AG20443 (cell line): ENCODE measurements at places on chromosomes 3 and 15.
A peak's percentile ranks its signal among the peaks of the same experiment; 100 is the strongest.

DNA sequence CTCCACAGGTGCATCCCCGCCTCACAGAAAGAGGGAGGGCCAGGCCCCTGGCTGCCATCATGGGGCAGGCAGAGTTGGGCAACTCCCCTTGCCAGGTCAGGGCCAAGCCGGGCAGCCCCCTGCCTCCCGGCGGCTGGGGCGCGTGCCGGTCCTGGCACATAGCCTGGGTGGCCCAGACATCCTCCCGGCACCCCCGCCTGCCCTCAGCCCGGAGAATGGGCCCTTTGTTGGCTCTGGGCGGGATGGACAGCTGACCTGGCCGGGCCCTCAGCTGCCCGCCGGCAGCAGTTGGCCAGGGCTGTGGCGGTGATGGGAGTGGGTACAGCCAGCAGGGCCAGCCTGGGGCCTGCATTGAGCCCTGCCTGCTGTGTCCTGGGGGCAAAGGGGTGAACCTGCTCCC is 16.5 kb downstream of the PLXNA1 start:
- no peak for DNase-seq

- DNase-seq, result no peak
These were observed 22.4 kb downstream of the ARL8B start for GRCh38 chr3:5144316-5144994.

DNA sequence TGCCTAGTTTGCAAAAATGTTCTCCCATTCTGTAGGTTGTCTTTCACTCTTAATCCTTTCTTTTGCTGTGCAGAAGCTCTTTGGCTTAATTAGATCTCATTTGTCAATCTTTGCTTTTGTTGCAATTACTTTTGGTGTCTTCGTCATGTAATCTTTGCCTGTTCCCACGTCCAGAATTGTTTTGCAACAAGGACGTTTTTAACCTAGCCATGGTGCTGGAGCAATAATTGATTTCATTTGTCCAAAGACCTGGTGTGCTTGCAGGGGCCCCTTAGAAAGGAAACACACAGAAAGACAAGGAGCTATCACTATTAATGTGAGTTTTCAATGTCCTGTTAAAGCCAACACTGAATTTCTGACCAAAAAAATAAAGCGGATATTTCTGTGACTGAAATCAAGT is 89.1 kb upstream of the GALNT15 start:
- no peak for DNase-seq

DNA sequence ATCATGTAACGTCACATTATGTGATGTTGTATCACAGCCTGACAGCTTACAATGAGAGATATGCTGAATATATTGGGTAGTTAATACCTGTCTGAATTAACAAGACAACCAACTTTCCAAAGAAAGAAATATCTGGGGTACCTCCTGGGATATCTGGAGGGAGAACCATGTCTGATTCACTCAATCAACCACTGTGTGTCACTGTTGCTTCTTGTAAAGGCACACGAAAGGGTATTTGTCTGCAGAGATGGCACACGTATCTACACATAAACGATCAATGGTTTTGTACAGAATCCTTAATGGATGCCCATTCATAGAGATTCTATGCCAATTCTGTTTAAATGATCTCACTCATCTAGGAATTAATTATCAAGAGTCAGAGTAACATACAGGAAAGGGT is 252.1 kb upstream of the TMCO5A start:
- no peak for DNase-seq

GRCh38 chr15:77853910-77854309 is 221.2 kb upstream of the LINGO1 start:
- DNase-seq, result no peak

DNA sequence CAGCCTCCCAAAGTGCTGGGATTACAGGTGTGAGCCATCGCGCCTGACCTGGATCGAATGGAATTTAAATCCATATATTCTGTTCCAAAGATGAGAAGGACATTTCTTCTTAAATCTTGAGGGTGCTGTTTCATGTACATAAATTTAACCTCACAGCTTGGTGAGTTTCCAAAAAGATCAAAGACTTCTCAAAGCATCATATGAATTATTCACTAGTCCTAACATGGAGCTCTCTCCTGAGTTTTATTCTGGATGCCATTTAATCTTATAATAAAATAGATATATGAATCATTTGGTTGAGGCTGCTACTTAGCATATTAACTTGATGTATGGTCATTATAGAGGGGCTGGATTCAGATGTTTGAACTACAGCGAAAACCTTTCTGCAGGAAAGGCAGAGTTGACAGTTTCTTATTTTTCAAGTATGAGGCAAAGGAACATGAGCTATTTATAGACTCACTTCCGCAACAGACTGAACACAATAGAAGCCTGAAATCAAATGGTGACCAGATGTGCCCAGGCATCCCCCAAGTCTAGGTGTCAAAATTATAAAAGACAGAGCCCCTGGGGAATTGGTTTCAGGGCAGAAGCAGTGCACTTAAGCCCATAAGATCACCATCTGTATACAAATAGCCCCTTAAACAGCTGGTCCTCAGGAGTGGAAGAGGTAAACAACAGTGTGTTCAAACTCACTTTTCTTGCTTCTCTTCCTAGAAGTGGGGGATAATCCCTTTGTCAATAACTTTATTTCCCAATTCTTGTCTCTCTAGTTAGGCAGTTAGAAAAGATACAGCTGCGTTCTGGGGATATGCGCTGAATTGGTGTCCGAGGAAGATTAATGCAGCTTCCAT is 29.7 kb downstream of the STARD9 start:
- peak; percentile 45 for DNase-seq

- no peak for DNase-seq
These were observed 33.6 kb downstream of the SQOR start for GRCh38 chr15:45668386-45668785.

DNA sequence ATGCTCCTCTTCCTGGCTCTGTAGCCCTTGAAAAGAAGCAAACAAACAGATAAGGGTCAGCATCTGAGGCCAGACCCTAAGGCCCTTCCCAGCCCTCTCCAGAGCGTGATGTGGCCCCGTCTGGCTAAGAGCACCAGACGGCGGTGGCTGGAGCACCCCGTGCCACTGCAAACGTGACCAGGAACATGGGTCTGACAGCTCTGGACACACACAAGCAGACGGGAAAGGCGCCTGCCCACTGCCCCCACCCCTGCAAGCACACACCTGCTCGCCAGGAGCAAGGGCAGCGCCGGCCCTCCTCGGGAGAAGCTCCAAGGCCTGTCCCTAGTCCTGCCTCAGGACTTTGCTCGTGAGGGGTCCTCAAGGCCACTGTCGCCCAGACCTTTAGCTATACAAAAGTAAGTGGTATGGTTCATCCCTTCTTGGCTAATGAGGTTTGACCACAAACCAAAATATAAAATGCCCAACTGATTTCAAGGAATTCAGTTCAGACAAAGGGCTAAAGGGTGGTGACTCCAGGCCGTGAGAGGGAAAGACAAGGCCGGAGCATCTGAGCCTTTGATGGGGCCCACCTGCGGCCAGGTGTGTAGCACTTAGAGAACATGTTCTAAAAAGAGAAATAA is 90.4 kb downstream of the XXYLT1 start:
- no peak for DNase-seq
